ENCODE measurements at places on chromosomes 7 and 10. TPM values are rescaled to one million over a fixed set of nuclear protein-coding genes. Genes with fewer than 3 reads are reported as not detected.

DNA sequence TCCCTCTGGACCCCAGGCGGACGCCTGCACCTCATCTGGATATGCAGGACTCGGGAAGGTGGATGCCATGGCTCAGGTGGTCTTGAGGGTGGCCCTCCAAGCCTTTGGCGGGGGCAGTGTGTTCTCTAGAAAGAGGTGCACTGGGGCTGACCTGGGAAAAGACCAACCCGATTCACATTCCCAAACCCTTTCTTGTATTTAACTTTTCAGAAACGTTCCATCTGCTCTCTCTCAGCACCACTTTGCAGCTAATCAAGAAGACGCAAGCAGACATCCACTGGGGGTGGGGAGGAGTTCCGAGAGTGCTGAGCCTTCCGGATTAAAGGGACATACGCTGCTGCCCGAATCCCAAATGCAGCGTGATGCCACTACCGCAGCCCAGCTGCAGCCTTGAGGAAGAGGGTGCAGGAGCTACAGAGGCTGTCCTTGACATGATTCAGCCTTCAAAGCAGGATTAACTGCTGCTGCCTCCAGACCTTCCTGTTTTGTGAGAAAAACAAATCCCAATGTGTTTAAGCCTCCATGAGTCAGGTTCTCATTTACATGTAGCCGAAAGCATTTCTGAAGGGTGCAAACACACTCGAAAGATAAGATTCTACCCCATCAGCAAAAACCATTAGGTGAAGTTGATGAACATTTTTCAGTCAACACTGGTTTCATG lies 39.9 kb downstream of the RBM17 start:
- peak; percentile 64 for DNase-seq

DNA sequence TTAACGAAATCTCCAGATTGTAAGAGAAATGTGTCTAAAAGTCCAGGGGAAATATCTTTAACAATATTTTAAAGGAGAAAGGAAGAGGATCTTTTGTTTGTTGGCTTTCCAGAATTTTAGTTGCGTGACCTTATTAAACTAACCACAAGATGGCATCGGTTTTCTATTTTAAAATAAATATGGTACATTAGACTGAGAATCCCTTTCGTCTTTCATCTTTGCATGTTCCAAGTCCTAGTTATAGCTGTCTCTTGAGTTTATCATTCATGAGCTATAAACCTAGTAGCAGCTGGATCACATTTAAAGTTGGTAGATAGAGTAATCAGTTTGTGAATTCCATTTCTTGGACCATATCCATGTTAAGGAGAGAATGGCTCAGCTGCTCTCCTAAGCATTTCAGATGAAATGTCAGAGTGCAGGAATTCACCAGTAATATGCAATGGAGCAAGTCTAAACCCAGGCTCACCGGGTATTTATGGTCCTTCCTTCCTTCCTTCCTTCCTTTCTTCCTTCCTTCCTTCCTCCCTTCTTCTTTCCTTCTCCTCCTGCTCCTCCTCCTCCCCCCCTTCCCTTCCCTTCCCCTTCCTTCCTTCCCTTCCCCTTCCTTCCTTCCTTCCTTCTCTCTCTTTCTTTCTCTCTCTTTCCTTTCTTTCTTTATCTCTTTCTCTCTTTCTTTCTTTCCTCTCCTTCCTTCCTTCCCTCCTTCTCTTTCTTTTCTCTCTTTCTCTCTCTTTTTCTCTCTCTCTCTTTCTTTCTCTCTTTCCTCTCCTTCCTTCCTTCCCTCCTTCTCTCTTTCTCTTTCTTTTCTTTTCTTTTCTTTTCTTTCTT lies 57.8 kb upstream of the RAB18 start:
- DNase-seq, result no peak

- no peak for DNase-seq
Observed at GRCh38 chr7:158957510-158957906, 101.2 kb downstream of the DYNC2I1 start.

DNA sequence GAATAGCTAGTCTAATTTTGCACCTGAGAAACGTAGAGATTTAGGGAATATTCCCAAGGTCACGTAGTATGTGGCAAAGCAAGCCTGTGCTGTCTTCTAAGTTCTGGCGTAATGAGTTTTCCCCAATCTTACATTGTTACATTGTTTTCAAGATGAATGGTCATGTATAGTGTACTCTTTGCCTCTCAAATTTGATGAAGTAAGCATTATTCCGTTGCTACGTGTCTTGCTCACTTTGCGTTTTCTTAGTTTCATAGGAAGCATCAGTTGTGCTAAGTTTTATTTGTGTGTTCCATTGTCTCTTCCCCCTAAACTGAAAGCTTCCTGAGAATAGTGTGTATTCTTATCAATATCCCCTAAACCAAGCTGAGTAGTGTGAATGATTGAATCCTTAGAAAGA lies 637.6 kb upstream of the C7orf33 start:
- no peak for DNase-seq

DNA sequence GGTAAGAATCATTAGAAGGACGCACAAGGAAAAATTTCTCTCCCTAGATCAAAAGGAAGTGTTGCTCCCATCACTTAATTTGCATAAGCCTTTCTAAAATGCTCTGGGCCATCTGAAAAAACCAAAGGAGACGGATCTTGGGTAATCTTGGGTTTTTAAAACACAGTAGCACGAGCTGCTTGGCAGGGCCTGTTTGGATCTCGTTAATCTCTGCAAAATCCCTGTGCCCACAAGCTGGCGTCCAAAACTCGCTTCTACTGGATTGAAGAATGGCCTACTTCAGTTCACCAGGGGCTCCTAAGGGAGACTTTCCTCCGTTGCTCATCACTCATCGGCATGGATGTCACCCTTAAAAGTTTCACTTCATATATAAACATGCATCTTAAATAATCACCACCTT lies 128.6 kb downstream of the RNF216 start:
- DNase-seq, result no peak

DNA sequence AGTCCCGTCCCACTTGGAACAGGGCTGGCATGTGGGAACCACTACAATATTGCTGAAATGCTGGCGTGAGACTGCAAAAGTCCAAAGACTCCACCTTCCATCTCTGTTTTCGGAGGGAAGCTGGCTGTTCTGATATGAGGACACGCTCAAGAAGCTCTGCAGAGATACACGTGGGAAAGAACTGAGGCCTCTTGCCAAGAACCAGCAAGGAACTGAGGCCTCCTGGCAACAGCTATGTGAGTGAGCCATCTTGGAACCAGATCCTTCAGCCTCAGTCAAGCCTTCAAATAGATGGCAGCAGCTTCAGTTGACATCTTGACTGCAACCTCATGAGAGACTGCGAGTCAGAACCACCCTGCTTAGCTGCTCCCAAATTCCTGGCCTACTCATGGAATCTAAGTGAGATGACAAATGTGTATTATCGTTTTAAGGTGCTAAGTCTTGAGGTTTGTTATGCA lies 30.8 kb downstream of the SGMS1 start:
- DNase-seq, result no peak

DNA sequence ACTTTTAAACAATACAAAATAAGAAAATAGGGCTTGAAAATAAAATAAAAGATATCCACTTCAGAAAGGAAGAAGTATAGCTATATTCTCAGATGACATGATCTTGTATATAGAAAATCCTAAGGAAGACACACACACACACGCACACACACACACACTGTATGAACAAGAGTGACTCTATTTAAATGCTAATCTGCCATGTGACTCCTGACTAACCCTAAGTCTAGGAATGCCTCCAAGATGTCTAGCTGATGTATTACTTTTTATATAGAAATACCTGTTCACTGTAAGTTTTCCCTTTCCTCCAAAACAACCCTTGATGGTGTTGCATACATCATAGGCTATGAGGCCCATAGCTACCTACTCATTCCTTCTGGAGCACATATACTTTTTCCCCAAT lies 173.1 kb upstream of the LRRTM3 start:
- no peak for DNase-seq

Gene ANKRD30A
- not detected for polyA plus RNA-seq

All from heart left ventricle (tissue), 16 donors.